Stimulated activated CD8-positive, alpha-beta memory T cell treated with anti-CD3 and anti-CD28 coated beads, Interleukin-15, amount 100 ng/mL, for 4 hours (primary cell): ENCODE measurements at places on chromosomes 6 and 20.

DNA sequence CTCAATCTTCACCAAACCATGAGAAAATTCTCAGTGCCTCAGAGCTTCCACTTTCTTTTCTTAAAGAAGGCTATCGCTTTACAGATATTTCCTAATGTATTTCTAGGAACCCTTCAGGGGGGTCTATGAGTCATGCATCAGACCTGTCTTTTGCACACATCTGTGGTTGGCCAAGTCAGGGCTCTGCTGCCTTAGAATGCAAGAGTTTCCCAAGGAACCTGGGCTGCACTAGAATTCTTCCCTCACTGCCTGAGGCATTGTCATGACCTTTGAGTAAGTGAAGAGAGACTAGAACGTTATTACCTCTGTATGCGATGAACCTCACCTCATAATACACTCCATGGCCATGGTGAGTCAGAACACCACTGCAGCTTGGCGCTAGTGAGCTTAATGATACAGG lies 365.0 kb upstream of the ID4 start:
- DNase-seq, result no peak

- DNase-seq, result no peak
Measured at GRCh38 chr20:33744181-33744580, 12.4 kb downstream of the ZNF341 start.

DNA sequence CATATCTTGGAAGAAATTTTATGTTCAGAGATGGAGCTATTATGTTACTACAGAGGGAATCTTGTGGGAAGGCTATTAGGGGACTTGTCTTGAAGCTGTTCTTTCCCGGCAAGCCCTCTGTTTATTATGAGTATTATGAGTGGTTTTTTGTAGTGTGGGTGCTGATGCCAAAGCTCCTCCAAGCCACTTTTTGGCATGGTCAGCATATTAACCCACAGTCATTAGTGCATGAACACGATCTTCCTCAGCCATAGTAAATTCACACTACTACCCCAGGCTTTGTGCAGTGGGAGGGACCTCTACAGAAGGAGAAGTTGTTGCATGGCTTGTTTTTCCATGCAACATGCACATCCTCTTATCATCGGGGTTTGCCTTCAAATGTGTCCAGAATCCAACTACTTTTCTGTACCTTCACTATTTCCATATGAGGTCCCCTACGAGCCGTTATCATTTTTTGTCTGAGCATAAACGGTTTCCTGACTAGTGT lies 6.5 kb upstream of the BMP6 start:
- DNase-seq, result no peak

DNA sequence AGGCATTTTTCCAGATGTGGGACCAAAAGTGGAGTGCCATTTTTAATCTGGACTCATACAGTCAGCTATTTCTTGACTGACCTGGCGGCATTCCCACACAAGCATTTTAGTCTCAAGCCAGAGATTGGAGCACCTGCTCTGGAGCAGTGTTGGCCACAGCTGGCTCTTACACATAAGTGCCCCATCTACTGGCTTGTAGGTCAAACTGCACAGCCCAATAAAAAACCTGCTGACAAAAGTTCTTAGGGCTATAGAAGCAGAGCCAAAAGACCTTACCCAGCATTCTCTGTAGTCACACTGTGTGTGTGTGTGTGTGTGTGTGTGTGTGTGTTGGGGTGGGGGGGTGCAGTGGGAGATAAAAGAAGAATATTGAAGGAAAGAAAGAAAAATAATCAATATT lies 38.6 kb upstream of the SENP6 start:
- DNase-seq, result no peak

- DNase-seq, result no peak
Measured at GRCh38 chr6:166097914-166098522, 69.6 kb downstream of the TBXT start.

DNA sequence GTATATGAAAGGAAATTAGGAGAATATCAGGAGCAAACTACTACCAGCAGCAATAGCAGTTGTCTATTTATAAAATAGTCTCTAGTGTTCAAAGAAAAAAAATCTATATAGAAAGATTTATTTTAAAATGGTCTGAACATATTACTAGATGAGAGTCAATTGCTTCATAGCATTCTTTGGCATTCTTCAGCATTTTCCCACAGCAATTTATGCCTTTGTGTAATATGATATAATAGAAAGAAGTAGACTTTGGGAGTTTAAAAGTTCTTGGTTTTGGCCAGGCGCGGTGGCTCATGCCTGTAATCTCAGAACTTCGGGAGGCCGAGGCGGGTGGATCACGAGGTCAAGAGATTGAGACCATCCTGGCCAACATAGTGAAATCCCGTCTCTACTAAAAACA lies 157.0 kb upstream of the PLN start:
- no peak for DNase-seq

DNA sequence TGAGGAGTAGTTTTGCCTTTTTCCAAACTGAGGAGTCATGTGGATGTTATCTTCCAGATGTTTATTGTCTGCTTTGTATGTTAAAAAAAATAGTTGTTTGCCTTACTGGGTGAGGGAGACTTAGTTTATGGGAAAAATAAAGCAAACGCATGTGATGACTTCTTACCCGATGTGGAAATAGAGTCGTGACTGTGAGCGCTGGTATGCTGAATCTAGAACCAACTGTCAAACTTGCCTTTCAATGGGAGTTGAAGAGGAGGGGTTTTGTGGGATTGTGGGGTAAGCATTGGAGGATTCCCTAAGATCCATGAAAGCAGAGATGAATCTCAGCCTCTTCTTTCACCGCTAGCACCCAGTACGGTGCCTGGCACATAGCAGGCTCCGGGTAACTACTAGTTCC lies 5.3 kb downstream of the DCBLD1 start:
- DNase-seq, result no peak

GRCh38 chr6:11685481-11686093 lies 93.0 kb downstream of the ADTRP start:
- no peak for DNase-seq

DNA sequence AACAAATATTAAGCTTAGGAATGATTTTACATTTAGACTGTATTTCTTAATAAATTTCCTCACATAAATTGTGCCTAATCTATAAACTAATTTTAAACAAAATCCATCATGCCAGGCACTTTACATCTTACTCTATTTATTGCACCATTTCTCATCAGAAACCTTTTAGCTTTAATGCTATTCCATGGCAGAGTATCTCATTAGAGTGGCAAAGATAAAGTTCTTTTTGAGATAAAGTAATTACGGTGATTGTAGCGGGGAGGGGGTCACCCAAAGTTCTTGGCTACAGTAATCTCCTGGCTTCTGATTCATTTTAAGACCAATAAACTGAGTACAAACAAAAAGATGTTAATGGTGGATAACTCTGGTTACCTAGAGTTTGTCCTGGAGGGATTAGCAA lies 532.1 kb downstream of the PRKN start:
- DNase-seq, result no peak

DNA sequence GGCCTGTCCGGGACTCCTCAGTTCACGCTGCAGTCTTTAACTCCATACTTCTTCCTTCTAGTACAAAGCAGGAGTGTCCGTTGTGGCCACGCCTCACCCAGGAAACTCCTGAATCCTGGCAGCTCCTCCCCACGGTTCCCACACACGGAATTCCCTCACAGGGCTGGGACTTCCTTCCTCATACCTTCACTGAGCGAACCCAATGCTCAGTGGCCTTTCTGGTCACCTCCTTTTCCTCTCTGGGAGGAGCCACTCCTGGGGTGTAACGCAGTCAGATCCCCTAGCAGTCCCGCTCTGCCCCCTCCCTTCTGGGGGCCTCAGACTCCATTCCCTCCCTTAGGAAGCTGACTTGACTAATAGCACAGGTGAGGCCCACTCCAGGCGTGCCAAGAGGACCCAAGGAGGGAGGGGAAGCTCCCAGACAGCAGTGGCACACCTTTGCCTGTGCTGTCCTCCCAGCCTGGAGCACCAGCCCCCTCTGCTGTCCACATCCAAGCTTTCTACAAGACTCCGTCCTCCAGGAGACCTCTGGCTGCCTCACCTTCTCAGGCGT lies at the start of gene SLC52A3:
Gene SLC52A3 (minus strand): TSS at position 75 of the 553 bp plus-strand sequence. CDS start 2,726 bp downstream, outside the sequence.
- no peak for DNase-seq

DNA sequence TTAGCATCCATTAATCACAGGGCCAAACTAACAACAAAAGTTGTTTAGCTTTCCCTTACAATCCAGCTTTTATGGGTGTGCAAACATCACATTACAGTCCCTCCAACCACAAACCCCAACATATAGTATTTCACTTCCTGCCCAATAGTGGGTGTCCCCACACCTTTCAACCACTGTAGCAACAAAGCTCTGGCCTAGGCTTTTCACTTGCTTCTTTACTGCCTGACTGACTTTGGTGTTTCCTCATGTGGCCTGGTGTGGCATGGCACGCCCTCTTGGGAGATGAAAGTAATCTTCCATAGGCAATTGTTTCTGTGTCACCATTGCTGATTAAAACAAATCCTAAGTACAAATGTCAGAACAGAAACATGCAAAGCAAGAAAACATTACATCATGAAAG lies 46.3 kb downstream of the MCM8 start:
- peak; percentile 9 for DNase-seq

GRCh38 chr20:25402583-25402982 lies 4.9 kb upstream of the GINS1 start:
- no peak for DNase-seq

DNA sequence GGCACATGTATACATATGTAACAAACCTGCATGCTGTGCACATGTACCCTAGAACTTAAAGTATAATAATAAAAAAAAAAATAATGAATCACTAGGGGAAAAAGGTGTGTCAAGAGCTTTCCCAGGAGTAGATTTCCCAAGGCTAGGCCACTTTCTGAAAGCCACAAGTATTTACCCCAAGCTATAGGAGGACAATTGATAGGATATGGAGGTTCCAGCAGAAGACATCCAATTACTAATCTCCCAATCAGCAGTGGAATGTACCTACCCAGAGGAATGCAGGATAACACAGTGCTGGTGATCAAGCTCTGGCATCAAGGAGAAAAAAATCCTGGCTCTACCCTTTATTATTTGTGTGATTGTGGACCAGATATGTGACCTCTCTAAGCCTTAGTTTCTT lies 562.7 kb downstream of the RFPL4B start:
- DNase-seq, result no peak

GRCh38 chr6:133254552-133255228 lies 13.5 kb downstream of the EYA4 start:
- no peak for DNase-seq

DNA sequence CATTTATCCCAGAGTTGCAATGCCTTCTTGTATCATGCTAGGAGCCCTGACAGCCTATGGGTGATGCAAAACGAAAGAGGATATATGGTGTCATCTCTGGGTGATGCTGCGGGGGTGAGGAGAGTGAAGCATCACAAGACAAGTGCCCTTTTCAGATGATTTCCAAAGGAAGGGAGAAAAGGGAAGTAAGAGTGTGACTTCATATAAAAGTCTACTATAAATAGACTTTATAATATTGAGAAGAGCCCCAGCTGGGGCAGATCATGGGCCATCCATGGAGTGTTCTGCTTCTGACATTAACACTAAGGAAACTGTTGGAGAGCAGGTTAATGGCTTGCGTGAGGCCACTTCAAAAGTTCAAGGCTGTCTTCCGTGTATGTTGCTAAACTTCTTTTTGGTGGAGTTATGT lies 4.4 kb downstream of the CD83 start:
- DNase-seq, result no peak

- DNase-seq, result no peak
Measured at GRCh38 chr20:35823147-35823546, 51.3 kb downstream of the PHF20 start.

DNA sequence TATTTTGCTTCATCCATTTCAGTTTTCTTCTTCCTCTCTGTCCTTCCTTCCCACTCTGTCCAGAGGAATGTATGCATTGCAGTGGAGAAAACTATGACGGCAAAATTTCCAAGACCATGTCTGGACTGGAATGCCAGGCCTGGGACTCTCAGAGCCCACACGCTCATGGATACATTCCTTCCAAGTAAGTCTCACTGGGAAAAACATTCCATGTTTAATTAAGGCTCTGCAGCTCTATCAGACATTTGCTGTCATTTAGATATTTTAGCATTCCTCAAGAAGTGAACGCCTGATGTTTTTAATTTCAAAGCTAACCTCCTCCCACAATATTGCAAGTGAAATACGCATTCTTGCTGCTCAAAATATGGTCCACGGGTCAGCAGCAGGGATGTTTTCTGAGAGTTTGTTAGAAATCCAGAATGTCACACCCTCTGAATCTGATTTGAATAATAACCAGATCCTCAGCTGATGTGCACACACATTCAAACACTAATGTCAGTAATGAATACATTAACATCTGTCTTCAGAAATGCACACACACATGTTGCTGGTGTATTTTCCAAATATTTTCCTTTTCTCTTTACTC lies 12.8 kb downstream of the PLG start:
- DNase-seq, result no peak

DNA sequence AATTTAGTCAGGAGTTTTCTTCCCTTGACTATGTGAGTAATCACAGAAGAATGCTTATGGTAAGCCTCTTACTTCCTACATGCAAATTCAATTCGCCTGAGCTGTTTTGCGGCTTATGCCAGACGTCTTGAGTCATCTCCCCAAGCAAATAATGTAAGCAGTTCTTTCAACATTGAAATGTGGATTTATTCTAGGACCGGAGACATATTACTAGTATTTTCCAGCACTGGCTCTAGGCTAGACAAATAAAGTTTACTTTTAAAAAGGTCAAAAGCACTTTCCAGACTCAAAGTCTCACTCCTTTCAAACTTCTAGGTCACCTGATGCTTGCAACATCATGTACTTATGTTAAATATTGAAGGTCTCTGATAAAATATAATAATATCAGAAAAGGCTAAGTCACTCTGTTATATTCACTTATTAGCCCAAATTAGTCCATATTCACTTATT lies 38.1 kb upstream of the NOX3 start:
- no peak for DNase-seq

DNA sequence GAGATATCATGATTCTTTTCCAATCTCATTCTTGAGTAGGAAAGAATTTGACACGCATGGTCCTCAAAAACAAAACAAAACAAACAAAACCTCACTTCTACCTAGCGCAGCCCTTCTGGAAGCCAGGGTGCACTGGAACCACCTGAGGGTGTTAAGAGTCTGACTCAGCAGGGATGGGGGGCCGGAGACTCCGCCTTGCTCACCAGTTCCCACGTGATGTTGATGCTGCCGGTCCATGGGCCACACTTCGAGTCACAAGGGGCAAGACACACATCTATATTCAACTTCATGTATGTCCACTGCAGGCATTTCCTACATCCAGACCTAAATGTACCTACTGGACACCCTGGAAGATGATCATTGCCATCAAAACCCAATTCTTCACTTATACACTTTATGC lies 30.4 kb downstream of the BFSP1 start:
- DNase-seq, result no peak

- DNase-seq, result no peak
Measured at GRCh38 chr6:39804466-39805065, 12.4 kb downstream of the DAAM2 start.
